ENCODE measurements at places on chromosomes 1 and 21.

GRCh38 chr1:224929335-224930237 lies at the start of gene DNAH14:
Gene DNAH14 (plus strand): TSS chr1:224929675. CDS start chr1:224952703, 23,028 bp downstream.
- no peak for DNase-seq

DNA sequence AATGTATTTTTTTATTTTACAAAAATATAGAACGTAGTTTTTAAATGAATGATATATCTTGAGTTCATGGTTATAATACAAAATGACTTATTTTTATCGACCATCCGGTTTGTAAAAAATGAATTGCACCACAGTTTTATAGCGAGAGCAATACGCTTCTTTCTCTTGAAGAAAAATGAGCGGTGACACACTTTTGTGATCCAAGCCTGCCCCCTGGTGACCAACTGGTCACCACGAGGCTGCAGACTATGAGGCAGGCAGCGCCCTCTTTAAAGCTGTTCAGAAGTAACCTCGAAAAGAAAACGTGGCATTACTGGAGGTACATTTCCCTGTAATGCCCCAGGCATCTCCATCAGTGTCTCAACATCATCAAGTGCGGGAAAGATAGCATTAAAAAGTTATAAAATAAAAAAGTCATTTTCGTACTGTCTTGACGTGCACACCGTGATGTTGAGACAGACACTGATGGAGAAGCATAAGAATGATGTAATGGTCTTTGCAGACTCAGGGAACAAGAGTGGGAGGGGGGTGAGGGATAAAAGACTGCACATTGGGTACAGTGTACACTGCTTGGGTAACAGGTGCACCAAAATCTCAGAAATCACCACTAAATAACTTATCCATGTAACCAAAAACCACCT lies 734.2 kb upstream of the ADAMTS5 start:
- DNase-seq = peak; percentile 45

DNA sequence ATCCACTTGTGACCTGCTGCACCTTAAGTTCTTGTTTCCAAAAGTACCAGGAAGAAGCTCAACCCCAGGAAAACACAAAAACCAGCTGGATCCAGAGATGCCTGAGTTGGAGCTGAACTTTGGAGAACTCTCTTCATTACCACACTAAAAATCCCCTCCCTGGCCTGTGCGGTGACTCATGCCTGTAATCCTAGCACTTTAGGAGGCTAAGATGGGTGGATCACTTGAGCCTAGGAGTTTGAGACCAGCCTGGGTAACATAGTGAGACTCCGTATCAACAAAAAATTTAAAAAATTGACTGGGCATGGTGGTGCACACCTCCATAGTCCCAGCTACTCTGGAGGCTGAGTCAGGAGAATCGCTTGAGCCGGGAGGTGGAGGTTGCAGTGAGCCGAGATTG lies 6.2 kb downstream of the MAP1LC3C start:
- no peak for DNase-seq

DNA sequence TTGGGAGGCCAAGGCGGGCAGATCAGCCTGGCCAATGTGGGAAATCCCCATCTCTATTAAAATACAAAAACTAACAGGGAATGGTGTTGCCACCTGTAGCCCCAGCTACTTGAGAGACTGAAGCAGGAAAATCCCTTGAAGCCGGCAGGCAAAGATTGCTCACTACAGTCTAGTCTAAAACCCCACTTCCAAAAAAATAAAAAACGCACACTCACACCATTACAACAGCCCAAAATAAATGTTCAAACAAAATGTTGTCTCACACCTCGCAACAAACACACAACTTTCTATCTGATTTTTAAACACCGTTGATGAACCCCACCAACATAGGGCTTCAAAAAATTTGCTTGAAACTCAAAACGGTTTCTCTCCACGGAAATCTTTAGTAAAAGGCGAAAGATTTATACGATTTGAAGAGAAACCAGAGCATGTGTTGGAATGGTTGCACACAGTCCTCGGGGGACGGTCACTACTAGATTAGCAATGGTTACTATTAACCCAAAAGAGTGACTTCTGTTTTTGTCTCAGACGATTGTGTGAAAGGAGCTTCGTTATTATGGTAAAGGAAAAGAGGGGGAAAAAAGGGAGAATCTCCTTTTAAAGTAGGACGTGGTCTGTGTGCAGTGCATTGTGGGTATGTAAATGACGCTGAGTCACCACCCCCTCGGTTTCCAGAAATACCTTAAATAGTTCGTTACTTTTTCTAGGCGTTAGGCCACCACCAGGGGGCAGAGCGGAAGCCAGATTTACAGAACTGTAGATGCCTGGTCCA lies at the start of gene RNU5D-1:
Gene RNU5D-1 (minus strand): TSS at position 430 of the 772 bp plus-strand sequence.
- no peak for DNase-seq

DNA sequence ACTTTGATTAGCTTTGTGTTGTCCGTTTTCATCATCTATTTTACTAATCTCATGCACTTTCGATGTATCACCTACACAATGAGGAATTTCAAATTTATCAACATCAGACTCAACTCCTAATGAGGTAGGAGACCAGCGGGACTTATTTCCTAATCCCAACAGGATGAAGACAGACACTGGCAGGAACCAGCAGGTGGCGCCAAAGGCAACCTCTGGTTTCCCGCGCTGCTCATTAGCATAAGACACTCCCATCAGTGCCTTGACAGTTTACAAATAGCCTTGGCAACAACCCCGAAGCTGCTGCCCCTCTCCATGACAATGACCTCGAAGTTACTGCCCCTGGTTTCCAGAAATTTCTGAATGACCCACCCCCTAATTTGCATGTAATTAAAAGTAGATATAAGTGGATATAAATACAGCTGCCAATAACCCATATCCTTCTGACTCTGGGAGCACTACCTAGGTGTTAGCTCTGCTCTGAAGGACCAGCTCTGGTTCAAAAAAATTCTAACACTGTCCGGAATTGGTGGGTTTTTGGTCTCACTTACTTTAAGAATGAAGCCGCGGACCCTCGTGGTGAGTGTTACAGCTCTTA lies 974.8 kb downstream of the ADGRL2 start:
- DNase-seq = no peak

DNA sequence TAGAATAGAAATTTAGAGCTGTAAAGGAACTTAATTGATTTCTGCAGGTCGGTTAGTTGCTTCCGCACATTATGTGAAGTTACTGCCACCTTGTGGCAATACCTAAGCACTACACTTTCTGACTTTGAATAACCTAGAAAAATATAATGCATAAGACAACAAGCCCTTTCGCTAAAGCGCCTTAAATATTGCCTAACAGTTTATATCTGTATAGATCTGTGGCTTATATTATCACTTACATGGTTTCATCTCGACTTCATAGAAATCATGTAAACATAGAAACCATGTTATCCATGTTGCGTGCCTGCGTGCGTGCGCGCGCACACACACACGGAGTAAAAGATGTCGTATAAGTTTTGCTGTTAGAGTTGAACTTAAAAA lies 10.9 kb upstream of the IFI16 start:
- no peak for DNase-seq

DNA sequence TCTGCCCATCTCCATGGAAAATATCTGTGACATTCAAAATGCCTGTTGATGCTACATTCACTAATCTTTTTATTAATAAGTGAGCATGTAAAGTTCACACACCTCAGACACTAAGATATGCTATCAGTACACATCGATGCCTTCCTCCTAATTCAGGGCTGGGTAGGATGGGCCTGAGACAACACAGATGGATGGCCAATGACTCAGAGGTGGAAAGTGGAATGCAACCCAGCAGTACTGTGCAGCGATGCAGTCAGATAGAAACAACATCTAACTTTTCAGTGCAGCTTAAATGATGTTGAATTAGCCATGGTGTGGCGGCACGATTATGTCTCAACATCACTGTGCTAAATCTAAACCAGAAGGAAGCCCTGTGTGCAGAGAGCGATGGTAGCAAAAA lies 161.6 kb upstream of the KCNJ15 start:
- no peak for DNase-seq

GRCh38 chr1:64084451-64084850 lies 119.0 kb upstream of the UBE2U start:
- DNase-seq = no peak

GRCh38 chr1:95254959-95255358 lies 20.9 kb downstream of the RWDD3 start:
- no peak for DNase-seq

- DNase-seq = no peak
These were observed 198.7 kb downstream of the SLC35F3 start for GRCh38 chr1:234103198-234103597.

- no peak for DNase-seq
These were observed 91.3 kb downstream of the UCHL5 start for GRCh38 chr1:192967901-192968300.

DNA sequence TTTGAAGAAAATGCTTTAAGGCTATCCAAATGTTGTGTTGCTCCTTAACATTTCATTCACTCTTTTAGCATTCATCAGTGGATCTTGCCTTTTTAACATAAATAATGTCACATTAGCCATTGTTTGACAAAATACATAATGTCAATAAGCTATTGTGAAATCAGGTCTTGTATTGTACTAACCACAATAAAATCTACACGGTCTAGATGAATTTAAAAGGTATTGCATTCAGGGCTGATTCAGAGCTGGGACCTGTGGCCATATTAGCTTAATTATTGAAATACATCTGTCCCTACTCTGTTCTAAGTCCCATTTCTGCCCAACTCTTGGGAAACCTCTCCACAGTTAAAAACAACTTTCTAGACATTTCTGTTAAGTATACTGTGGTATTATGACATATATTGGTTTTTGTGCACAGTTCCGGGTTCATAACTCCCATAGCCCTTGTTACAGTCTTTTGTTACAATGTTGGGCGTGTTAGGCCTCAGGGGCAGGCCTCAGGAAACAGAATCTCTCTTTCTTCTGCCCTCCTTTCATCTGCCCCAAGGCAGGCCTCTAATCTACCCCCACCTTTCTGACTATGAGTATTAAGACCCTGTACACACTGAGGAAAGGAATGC lies 44.7 kb upstream of the CITED4 start:
- DNase-seq = no peak

- no peak for DNase-seq
These were observed 54.9 kb downstream of the OPTC start for GRCh38 chr1:203548892-203549291.

GRCh38 chr1:206867716-206868115 lies 2.3 kb downstream of the IL20 start:
- DNase-seq = no peak

DNA sequence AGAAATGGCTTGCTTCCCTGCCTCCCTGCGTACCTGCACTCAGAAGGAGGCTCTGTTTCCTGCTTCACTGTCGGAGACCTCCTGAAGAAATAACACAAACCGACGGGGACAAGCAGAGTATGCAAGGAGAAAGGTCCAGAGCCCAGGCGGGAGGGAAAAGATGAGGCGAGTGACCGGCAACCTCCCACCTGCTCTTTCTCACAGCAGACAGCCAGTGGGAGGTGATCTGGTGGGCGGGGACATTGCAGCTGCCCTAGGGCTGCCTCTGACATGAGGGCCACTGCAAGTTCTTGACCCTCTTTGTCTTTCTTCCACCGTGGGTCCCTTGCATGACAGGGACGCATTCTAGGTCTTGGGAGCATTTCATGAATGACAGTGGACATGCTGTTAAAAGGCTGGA lies 368.2 kb downstream of the CAMTA1 start:
- no peak for DNase-seq

GRCh38 chr1:182716740-182717720 lies 32.6 kb upstream of the RGS8 start:
- no peak for DNase-seq

DNA sequence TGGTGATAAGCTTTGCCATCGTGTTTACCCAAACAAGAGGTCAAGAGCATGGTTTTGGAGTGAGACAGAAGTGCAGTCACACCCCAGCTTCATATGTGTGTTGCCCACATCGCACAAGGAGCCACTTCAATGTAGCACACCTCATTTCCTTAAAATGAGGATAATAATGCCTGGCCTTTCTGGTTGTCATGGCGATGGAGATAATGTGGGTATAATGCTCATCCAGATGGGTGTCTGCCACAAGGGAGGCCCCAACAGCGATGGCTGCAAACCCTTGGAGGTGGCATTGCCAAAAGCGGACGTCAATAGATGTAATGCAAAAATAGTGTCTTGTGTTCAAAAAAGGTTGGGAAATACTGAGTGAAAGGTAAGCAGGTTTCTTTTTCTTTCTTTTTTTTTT lies 83.1 kb upstream of the AJAP1 start:
- DNase-seq = no peak

DNA sequence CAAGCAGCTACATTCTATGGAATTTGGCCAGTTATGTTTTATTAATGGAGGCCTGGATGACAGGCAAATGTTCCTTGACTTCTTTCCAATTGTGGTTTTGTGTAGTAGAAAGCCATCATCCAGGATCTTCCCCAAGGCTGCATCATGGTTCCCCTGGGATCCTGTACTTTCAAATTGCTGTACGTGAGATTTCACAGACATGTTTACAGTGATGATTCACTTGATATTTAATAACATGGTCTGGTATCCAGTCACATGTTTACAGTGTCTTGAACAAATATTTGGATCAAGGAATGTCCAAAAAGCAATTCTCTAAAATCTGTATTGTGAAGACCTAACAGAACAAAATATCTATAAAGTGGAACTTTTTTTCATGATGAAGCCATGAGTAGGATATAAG lies 68.3 kb upstream of the ST6GALNAC3 start:
- no peak for DNase-seq

DNA sequence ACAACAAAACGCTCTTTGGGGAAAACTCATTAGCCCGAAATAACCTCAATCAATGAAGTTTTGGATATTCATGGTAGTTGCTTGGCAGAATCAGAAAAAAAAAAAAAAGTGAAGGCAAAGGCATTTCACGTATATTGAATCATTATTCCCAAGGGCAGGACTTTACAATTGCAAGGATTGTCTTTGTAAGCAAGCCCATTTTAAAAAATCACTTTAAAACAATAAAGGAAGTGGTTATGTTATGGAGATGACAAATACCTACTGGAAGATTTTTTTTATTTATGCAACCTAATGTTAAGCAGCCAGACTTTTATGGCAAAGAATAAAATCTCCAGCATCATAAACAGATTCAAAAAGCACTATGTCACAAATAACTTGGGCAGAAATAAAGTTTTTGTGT lies 9.3 kb downstream of the GJB4 start:
- DNase-seq = no peak

DNA sequence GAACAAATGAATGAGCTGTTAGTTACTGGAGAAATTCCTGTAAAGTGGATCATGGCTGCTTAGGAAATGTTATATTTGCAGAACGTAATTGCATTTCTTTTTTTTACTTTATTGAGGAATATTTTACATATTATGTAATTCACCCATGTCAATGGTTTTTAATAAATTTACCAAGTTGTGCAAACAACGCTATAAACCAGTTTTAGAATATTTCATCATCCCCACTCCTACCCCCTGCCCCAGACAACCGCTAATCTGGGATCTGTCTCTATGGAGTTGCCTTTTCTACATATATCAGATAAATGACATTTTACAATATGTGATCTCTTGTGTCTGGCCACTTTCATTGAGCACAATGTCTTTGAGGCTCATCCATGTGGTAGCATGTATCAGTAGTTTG lies 4.3 kb upstream of the IFFO2 start:
- no peak for DNase-seq
